Hematopoietic multipotent progenitor cell treated with erythropoietin and hydrocortisone succinate and interleukin-3 and kit ligand, for 15 days (in vitro differentiated cells): ENCODE measurements at places on chromosomes 16 and 17.

GRCh38 chr17:62790564-62790986 is 17.5 kb downstream of the MARCHF10 start:
- no peak for DNase-seq

- no peak for DNase-seq
Observed at GRCh38 chr16:2500430-2500917, 13.3 kb upstream of the ATP6V0C start.

GRCh38 chr17:58643147-58643546 is 48.7 kb downstream of the TEX14 start:
- DNase-seq = no peak

GRCh38 chr16:68344252-68344651 is 33.4 kb downstream of the PRMT7 start:
- DNase-seq = no peak

DNA sequence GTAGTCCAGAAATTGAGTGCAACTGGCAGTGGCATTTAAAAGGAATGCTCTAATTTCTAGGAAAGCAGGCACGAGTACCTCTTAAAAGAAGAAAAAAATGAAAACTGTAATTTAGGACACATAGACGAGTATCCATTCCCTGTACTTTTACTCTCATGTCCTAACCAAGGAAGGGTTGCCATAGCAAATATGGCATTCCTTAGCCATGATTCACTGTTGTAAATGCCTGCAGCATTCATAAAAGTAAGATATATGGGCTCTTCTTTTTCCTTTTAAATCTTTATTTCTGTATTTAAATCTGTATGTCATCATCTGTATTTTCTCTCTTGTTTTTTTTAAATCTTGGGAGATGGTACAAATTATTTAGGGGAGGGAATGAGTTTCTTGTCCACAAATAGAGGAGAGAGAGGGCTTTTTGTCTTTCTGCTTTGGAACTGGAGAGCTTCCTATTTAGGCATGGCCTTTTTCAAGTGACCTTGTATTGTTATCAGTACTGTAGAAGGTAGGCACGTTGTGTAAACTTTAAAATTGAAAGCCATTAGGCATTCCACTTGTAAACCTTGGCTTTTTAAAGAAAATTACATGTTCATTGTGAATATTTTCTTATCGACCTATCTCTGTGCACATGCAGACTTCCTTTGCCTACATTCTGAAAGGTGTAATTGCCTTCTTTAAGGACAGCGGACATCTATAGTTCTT is 50.0 kb downstream of the TENT4B start:
- DNase-seq = no peak

- no peak for DNase-seq
Observed at GRCh38 chr17:76078860-76079534, at the start of gene ZACN. ZACN (plus strand) TSS chr17:76079182; CDS start chr17:76079265, 83 bp downstream.

DNA sequence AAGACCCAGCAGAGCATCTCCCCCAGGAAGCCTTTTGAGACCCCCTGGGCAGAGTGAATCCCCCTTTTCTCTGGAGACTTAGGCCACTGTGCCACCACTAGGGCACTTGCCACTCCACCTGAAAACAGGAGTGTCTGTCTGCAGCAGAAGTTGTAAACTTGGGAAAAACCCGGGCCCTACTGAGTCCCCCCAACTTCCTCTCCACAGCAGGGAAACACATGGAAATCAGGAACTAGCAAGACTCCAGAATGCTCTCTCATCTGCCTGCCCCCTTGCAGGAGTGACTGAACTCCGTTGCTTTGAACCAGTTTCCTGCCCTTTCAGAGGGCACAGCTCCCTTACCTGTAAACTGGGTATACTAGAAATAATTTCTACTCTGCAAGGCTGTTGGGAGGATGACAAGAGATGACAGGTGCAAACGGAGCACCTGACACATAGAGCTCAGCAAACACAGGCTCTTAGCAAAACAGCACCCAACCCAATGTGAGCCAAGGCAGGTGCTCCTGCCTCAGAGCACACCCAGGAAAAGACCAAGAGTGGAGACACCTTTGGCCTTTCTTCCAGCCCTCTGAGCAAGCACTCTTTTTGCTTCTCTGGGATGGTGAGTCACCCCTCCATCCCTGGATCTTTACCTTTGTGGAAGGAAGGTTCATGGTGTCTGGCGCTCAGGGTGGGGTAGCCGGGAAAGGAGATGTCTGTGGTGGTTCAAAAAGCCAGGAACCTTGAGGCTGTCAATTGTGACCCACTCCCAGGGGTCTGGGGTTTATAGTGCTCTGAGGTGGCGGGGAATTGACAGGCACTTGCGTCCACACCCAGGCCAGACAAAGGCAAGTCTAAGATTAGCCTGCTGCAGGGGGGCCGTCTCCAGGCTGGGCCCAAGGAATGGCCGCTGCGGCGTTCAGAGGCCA is at the start of gene HCRT:
Gene HCRT, minus strand, starts transcription at position 740 of the 908 bp plus-strand sequence. Its CDS starts 87 bp downstream, at position 653.
- DNase-seq = no peak

- DNase-seq = no peak
Observed at GRCh38 chr17:19417611-19418010, 6.6 kb downstream of the RNF112 start.

- no peak for DNase-seq
Observed at GRCh38 chr17:66750781-66751543, 84.0 kb upstream of the CACNG5 start.

DNA sequence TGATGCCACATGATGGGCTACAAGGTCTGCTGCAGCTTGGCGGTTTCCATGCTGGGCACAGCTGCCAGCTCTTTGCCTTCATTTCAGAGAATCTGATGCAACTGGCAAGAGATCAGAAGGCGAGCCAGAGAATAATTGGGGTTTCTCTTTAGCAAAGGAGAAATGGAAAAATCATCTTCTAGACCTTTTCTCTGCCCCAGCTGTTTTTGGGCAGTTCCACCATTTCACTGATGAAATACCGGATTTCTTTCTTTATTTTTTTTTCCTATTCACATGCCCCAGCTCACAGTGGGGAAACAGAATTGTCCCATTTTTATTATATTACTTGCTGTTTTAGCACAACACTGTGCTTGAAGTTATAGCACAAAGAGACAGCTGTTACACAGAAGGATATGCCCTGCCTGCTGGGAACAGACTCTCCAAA is 439.3 kb upstream of the GOT2 start:
- DNase-seq = no peak

DNA sequence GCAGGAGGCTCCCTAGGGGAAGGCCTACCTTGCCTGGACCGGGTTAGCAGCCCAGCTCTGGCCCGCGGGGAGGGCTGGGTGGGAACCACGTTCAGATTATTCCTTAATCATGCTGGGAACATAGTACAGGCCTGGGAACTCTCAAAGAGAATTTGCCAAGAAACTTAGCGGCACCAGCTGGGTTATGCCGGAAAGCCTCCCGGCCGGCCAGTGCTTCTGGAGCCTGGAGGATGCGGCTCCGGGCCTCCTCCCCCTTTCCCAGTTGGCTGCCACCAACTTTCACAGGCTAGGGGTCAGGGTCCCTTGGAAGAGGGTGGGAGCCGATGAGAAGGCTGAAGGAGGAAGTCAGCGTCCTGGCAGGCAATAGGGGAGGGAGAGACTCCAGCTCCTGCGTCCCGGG is 10.8 kb downstream of the NGFR start:
- DNase-seq = no peak

GRCh38 chr16:72111657-72112451 is 18.2 kb downstream of the DHX38 start:
- DNase-seq = no peak

DNA sequence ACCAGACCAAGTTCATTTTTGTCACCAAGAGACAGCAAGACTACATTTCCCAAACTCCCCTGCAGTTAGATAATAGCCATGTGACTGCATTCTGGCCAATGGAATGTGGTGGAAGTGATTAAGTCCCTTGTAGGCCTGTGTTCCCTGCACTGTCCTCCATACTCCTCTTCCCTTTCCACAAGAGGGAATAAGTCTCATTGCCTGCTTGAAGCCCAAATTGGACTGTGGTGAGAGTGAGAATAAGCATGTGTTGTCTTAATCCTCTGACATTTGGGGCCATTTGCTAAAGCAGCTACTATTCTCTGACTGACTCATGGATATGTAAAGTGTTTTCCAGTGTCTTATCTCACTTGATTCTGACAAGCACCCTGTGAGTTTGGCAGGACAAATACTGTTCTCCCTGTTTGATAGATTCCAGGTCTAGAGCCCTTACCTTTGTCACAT is 20.7 kb downstream of the PIK3R6 start:
- DNase-seq = peak; percentile 4

GRCh38 chr17:44223541-44224071 is 4.1 kb upstream of the UBTF start:
- no peak for DNase-seq

- no peak for DNase-seq
Observed at GRCh38 chr17:61783120-61783519, 80.2 kb downstream of the BRIP1 start.

DNA sequence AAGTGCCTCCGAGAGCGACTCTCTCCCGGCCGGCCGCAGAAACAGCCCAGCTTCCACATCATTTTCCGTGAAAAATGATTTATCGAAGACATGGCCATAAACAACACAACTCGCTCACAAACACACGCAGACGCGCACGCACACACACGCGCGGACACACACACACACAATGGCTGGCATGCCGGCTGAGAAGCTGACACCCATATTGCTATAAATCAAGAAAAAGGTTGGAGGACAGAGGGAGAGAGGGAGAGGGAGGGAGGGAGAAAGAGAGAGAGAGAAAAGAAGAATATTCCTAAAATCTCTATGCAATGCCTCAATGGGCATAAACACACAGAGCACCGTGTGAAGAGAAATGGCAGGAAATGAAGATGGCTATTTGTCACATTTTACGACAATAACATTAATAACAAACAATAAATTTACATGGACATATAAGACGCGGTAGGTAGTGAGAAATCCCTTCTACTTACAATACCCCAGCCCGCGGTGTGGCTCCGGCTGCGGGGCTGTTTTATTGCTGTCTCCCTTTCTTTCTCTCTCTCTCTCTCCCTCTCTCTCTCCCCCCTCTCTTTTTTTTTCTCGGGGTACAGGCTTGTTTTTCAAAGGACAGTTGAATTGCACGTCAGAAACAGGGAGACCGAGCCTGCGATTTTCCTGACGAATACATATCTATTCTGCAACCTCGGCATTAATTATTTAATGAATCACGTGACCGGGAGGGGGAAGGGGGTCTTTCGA is 9.5 kb downstream of the HOXB4 start:
- DNase-seq = no peak

DNA sequence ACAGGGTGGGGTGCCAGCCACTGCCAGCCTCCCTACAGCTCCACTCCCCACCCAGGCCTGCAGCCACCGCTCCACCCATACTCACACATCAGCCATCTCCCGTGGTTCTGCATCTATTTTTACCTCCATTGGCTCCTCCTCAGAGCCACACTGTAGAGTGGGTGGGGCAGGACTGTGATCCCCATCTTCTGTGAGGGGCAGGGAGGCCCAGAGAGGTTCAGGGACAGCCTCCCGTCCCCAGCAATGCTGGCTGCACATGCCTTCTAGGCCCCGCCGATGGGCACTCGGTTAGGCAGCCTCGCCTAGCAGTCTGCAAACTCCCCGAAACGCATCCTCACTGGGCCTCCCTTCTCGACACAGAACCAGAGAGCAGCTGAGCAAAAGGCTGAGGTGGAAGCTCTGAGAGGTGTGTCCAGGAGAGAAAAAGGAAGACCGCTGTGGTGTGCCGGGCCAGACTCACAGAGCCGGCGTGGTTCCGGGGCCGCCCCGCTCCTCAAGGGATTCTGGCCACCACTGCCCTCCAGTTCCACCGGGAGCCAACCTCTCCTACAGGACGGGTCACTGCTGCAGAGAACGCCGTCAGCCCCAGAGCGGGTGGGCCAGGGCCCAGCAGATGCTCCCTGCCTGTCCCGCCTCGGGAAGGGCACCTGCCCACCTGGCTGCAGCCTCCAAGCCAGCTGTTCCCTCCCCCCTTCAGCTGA is 71.9 kb downstream of the ABR start:
- no peak for DNase-seq

DNA sequence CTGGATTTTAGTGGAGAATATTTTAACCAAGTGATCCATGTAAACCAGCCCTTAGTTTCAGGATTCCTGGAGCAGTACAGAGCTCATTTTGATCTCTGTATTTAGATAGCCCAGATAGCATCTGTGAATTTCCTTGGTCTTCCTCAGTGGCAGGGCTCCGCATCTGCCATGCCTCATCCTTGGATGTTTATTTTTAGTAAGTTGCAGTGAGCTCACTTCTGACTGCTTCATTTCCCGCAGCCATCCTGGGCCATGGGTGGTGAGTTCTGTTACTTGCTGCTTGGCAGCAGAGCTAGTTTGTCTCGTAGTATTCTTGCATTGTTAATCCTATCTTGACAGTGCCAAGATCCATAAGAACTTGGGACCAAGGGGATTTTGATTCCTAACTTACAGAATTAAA is 33.7 kb downstream of the IST1 start:
- DNase-seq = no peak
